ENCODE measurements at places on chromosomes 6 and 20.

- no peak for DNase-seq
Observed at GRCh38 chr6:100626721-100627120, 162.0 kb upstream of the SIM1 start.

GRCh38 chr6:137952247-137952646 is 85.2 kb downstream of the TNFAIP3 start:
- DNase-seq, result no peak

GRCh38 chr6:104431096-104431495 is 428.6 kb downstream of the HACE1 start:
- no peak for DNase-seq

GRCh38 chr20:42373049-42373448 is 754.9 kb upstream of the CHD6 start:
- no peak for DNase-seq

- DNase-seq, result no peak
Observed at GRCh38 chr6:18186033-18186432, 30.8 kb downstream of the KDM1B start.

- no peak for DNase-seq
Observed at GRCh38 chr20:46641424-46641823, 9.8 kb downstream of the SLC13A3 start.

- no peak for DNase-seq
Observed at GRCh38 chr20:1402149-1402548, 9.3 kb upstream of the FKBP1A start.

DNA sequence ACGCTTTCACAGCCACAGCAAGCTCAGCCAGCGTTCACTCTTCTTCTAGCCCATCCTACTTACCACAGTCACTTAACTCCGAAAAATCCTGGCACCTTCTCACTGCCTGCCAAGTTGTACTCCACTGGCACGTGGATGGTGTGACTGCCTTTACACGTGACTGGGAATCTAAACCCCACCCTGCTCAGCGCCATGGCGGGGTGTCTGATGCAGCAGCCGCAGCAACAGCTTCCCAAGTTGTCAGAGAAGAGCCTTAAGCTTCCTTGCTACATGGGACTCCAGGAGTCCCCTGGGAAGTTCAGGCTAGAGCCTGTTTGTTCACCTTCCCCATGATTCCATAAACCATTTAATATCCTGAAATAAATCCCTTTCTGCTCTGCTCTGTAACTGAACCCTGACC is 61.9 kb upstream of the FOXC1 start:
- DNase-seq, result no peak
